ENCODE measurements at places on chromosomes 1 and 21. TPM values are rescaled to one million over a fixed set of nuclear protein-coding genes. Genes with fewer than 3 reads are reported as not detected.

DIO1 gene
- total RNA-seq, result not detected

IGSF3 gene
- 20.1 TPM for total RNA-seq

TLCD4 gene
- total RNA-seq, result 13.6 TPM

KDF1 gene
- total RNA-seq, result 10.5 TPM

CYP2J2 gene
- total RNA-seq, result 1.4 TPM

ANGPTL1 gene
- total RNA-seq, result 9.3 TPM

USP21 gene
- total RNA-seq, result 27.7 TPM

GRCh38 chr1:241531195-241532161, 700 bp upstream of the KMO start:
- H3K4me1 ChIP-seq, result peaks cover 8% of the 10 kb centered on the region
- peak overlapping the region; percentile 57 for H3K4me3 ChIP-seq
- DNase-seq, result no peak
- peaks cover 4% of the 10 kb centered on the region for H3K27me3 ChIP-seq

DNA sequence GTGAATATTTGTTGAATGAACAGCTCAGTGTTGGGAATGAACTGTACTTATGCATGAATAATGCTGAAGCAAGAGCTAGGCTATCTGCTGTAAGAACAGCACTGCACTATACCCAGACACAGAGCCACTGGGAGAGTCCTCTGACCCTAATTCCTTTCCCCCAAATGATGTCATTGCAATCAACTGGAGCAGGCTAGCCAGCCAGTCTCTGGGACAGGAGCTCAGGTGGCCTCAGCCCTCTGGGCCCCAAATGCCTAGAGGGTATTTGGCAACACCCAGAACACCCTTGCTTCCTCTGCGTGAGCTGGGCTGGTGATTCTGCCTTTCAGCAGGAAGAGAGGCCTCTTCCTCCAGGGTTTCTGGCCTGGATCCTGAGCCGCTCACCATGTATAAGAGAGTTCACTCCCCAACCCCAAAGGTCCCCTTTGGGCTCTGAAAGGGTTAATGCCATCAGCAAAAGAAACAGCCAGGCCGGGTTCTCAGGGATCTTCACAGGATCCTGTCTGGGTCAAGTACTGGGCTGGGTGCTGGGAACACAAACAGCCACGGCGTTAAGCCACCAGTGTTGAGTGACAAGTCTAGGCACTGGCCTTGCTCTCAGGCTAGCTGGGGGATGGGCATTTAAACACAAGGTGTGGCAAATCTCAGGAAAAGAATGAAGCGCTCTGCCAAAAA, 3.7 kb upstream of the PADI4 start:
- H3K4me3 ChIP-seq, result no peak overlapping the region
- no peak overlapping the region for H3K27ac ChIP-seq
- peak; percentile 23 for DNase-seq
- H3K36me3 ChIP-seq, result no peaks in the 10 kb centered on the region

- H3K27ac ChIP-seq, result no peak overlapping the region
- H3K4me1 ChIP-seq, result no peaks in the 10 kb centered on the region
- no peaks in the 10 kb centered on the region for H3K27me3 ChIP-seq
- DNase-seq, result no peak
- no peak overlapping the region for H3K4me3 ChIP-seq
These were observed 77.2 kb upstream of the CDC42BPA start for GRCh38 chr1:227395426-227396028.

- H3K4me1 ChIP-seq, result peaks cover 18% of the 10 kb centered on the region
- H3K36me3 ChIP-seq, result peaks cover 26% of the 10 kb centered on the region
- no peaks in the 10 kb centered on the region for H3K27me3 ChIP-seq
These were observed 1.2 kb upstream of the SSR2 start for GRCh38 chr1:156021954-156022353.

GRCh38 chr1:162695687-162696086, 63.4 kb downstream of the DDR2 start:
- H3K4me1 ChIP-seq, result peaks cover 20% of the 10 kb centered on the region
- H3K27me3 ChIP-seq, result no peaks in the 10 kb centered on the region
- H3K27ac ChIP-seq, result no peak overlapping the region
- no peak overlapping the region for H3K4me3 ChIP-seq
- no peak for DNase-seq
- H3K36me3 ChIP-seq, result no peaks in the 10 kb centered on the region

GRCh38 chr1:175225805-175226129, 33.2 kb upstream of the KIAA0040 start:
- no peaks in the 10 kb centered on the region for H3K36me3 ChIP-seq
- DNase-seq, result no peak
- no peaks in the 10 kb centered on the region for H3K27me3 ChIP-seq

GRCh38 chr21:36704281-36704957, 5.5 kb downstream of the SIM2 start:
- peaks cover 38% of the 10 kb centered on the region for H3K4me1 ChIP-seq
- H3K4me3 ChIP-seq, result no peak overlapping the region
- no peak overlapping the region for H3K27ac ChIP-seq
- no peak for DNase-seq

DNA sequence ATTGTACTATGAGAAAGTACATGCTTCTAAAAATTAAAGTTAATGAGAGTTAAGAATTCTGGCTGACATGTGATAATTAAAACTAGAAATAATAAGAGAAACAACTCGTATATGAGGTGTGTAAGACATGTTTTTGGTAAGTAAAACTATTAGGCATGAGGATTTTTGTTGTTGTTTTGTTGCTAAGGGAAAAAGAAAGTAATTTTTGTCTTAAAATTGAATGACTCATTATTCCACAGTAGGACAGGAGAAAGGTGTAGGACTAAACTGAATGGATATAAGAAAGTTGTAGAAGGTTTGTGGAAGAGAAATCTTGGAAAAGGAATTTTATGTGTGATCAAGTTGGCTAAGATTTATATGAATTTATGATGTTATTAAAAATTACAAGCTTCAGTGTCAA, 54.8 kb downstream of the TBX19 start:
- H3K4me1 ChIP-seq, result no peaks in the 10 kb centered on the region
- H3K27ac ChIP-seq, result no peak overlapping the region
- no peaks in the 10 kb centered on the region for H3K27me3 ChIP-seq
- DNase-seq, result no peak

GRCh38 chr1:169120066-169120465, 13.6 kb downstream of the ATP1B1 start:
- H3K4me3 ChIP-seq, result no peak overlapping the region
- peaks cover 27% of the 10 kb centered on the region for H3K4me1 ChIP-seq
- H3K27me3 ChIP-seq, result no peaks in the 10 kb centered on the region

GRCh38 chr1:89453123-89453972, 71.3 kb upstream of the LRRC8B start:
- H3K27ac ChIP-seq, result no peak overlapping the region
- no peak overlapping the region for H3K4me3 ChIP-seq
- H3K27me3 ChIP-seq, result no peaks in the 10 kb centered on the region
- no peaks in the 10 kb centered on the region for H3K36me3 ChIP-seq

GRCh38 chr1:84319662-84320061, 18.2 kb downstream of the SAMD13 start:
- H3K4me3 ChIP-seq, result no peak overlapping the region
- DNase-seq, result no peak
- H3K27me3 ChIP-seq, result no peaks in the 10 kb centered on the region
- H3K36me3 ChIP-seq, result no peaks in the 10 kb centered on the region
- no peak overlapping the region for H3K27ac ChIP-seq
- no peaks in the 10 kb centered on the region for H3K4me1 ChIP-seq

DNA sequence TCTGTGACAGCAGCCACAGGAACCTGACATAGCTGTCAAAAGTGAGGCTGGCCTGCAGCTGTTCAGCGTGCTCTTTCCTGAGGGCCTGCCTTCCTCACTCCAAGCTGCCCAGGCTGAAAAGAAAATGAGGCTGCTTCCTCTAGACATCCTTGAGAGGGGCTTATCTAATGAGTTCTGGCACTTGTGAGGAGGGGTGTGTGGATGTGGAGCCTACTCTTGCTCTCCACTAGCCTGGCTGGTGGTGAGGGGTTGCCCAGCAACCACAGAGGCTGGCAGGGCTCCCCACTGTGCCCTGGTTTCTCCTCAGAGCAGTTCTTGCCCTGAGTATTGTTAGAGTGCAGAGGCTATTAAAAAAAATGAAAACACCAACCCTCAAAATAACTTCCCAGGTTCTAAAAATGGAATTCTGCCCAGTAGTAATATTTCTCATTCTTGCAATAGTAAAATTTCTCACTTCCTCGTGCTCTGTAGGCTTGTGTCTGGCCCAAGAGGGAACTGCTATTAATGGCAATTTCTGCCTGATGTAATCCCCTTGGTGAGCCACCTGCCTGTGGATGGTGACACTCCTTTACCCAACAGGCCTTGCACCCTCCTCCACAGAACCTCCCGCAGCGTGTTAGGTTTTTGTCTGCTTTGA, 52.6 kb upstream of the EPS8L3 start:
- no peak for DNase-seq
- H3K27ac ChIP-seq, result no peak overlapping the region
- peaks cover 26% of the 10 kb centered on the region for H3K4me1 ChIP-seq
- H3K4me3 ChIP-seq, result no peak overlapping the region

GRCh38 chr1:200154069-200154767, 126.7 kb downstream of the NR5A2 start:
- no peak for DNase-seq
- H3K27me3 ChIP-seq, result no peaks in the 10 kb centered on the region
- H3K4me1 ChIP-seq, result peaks cover 19% of the 10 kb centered on the region
- H3K27ac ChIP-seq, result no peak overlapping the region
- H3K4me3 ChIP-seq, result no peak overlapping the region

GRCh38 chr1:209622841-209623829, 29.1 kb downstream of the LAMB3 start:
- DNase-seq, result no peak
- H3K36me3 ChIP-seq, result no peaks in the 10 kb centered on the region
- H3K27ac ChIP-seq, result no peak overlapping the region

- no peak overlapping the region for H3K4me3 ChIP-seq
- H3K4me1 ChIP-seq, result no peaks in the 10 kb centered on the region
- H3K27me3 ChIP-seq, result no peaks in the 10 kb centered on the region
- DNase-seq, result no peak
- H3K27ac ChIP-seq, result no peak overlapping the region
These were observed 17.4 kb upstream of the HNRNPU start for GRCh38 chr1:244881552-244882280.

- no peak overlapping the region for H3K4me3 ChIP-seq
- DNase-seq, result peak; percentile 46
- H3K27ac ChIP-seq, result no peak overlapping the region
- no peaks in the 10 kb centered on the region for H3K4me1 ChIP-seq
These were observed 472.7 kb downstream of the PTPRU start for GRCh38 chr1:29708796-29709703.
